ENCODE measurements at places on chromosomes 12 and 14.

- DNase-seq, result peak; percentile 83
These were observed at the start of gene FOXG1 for GRCh38 chr14:28766469-28766955. Gene FOXG1, plus strand, starts transcription at chr14:28766787. Its CDS starts 493 bp downstream, at chr14:28767280.

DNA sequence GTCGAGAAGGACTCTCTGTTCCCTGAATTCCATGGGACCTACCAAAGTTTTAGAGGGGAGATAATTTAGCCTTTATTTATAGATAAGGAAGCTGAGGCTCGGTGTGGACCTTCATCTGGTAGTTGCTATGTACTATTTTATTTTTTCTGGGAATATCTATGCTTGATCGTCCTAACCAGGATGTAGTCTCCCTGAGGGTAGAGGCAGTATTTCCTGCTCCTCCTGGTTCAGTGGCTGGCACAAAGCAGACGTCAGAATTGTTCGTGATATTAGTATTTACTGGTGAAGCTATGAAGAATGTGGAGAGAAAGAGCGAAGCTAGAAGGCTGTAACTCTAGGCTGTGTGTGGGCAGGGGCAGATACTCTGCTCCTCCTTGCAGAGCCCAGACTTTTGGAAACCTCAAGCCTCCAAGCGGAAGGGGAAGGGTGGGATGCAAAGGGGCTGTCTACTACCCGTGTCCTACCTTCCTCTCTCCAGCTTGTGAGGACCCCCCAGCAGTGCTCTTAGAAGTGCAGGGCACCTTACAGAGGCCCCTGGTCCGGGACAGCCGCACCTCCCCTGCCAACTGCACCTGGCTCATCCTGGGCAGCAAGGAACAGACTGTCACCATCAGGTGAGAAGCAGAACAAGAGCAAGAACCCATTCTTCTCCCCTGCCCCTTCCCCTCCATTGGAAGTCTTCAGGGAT lies 1.4 kb downstream of the LRP10 start:
- no peak for DNase-seq

DNA sequence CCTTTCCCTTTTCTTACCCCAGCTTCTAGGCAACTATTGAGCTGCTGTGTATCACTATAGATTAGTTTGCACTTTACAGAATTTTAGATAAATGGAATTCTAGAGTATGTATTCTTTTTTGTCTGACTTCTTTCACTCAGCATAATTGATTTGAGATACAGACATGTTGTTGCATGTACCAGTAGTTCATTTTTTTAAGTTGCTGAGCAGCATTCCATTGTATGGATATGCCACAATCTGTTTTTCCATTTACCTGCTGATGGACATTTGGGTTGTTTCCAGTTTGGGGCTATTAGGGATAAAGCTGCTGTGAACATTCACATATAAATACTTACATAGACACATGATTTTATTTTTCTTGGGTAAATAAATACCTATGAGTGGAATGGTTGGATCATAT lies 135.7 kb downstream of the IGF1 start:
- no peak for DNase-seq

GRCh38 chr14:89509891-89510290 lies 92.9 kb upstream of the FOXN3 start:
- no peak for DNase-seq

GRCh38 chr12:16385782-16386646 lies 38.6 kb downstream of the MGST1 start:
- peak; percentile 57 for DNase-seq

DNA sequence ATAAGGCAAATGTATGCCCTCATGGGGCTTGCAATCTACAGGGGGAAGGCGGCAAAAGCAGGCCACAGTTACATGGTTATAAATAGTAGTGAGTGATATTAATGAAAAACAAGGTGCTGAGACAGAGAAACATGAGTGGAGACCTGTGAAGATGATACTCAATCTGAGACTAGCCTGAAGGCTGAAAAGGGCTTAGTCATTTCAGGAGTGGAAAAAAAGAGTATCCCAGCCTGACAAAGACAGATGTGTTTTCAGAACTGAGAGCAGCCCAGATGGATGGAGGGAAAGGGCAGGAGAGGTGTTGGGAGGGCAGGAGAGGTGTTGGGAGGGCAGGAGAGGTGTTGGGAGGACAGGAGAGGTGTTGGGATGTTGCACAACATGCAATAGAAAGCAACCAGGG lies 181.9 kb downstream of the C12orf42 start:
- DNase-seq, result no peak

- peak; percentile 37 for DNase-seq
These were observed 834 bp downstream of the RASSF8 start for GRCh38 chr12:25959071-25959961.

GRCh38 chr12:29545102-29545467 lies 47.6 kb upstream of the OVCH1 start:
- no peak for DNase-seq

- no peak for DNase-seq
These were observed 43.0 kb upstream of the NTF3 start for GRCh38 chr12:5388581-5389535.

GRCh38 chr12:69161829-69162228 lies 77.5 kb upstream of the CPSF6 start:
- DNase-seq, result no peak

- no peak for DNase-seq
These were observed 26.2 kb upstream of the TUNAR start for GRCh38 chr14:95850429-95850828.

DNA sequence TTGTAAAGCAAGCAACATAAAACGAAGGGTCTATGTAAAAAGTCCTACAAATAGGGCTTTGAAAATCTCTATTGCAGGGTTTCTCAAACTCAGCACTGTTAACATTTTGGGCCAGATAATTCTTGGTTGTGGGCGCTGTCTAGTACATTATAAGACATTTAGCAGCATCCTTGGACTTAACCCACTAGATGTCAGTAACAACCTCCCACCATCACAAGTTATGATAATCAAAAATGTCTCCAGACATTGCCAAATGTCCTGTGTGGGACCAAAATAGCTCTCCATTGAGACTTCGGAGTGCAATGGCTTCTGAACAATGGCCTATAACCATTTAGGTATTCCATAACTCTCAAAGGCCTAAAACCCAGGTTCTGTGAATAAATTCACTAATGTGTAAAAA lies 22.9 kb upstream of the DHRS7 start:
- no peak for DNase-seq

DNA sequence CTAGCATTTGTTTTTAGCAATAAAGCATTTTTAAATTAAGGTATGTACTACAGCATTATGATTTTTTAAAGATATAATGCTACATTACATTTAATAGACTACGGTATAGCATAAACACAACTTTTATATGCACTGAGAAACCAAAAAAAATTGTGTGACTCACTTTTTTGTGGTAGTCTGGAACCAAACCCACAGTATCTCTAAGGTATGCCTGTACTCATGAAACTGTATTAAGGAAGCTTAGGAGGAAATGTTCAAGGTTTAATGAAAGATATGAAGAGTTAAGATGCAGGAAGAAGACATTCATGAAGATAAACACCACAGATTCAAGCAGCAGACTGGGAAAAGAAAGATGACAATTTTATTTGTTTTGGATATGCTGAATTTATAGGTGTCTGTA lies 51.7 kb downstream of the PPP1R12A start:
- no peak for DNase-seq

- DNase-seq, result no peak
These were observed 610 bp upstream of the NUDT14 start for GRCh38 chr14:105181549-105182295.

- no peak for DNase-seq
These were observed 130.3 kb downstream of the CEP83 start for GRCh38 chr12:94329366-94329765.

GRCh38 chr12:53505086-53505485 lies 2.2 kb downstream of the NPFF start:
- DNase-seq, result no peak

- no peak for DNase-seq
These were observed 9.0 kb downstream of the GPR84 start for GRCh38 chr12:54355104-54355815.

Data from HEK293T (cell line).